ENCODE measurements at places on chromosomes 11 and 22. TPM values are rescaled to one million over a fixed set of nuclear protein-coding genes. Genes with fewer than 3 reads are reported as not detected.
A peak's percentile ranks its signal among the peaks of the same experiment; 100 is the strongest.

- H3K4me3 ChIP-seq = no peak overlapping the region
- DNase-seq = no peak
- H3K27me3 ChIP-seq = no peaks in the 10 kb centered on the region
- peaks cover 5% of the 10 kb centered on the region for H3K4me1 ChIP-seq
- H3K27ac ChIP-seq = no peak overlapping the region
Observed at GRCh38 chr22:27561286-27561904, 240.2 kb downstream of the MN1 start.

Gene SGSM1
- total RNA-seq = 11.4 TPM

- H3K4me3 ChIP-seq = no peak overlapping the region
- DNase-seq = no peak
- no peaks in the 10 kb centered on the region for H3K27me3 ChIP-seq
- peak overlapping the region; percentile 47 for H3K27ac ChIP-seq
- no peaks in the 10 kb centered on the region for H3K4me1 ChIP-seq
Observed at GRCh38 chr11:27281740-27282590, 81.0 kb downstream of the CCDC34 start.

- peaks cover 12% of the 10 kb centered on the region for H3K4me1 ChIP-seq
- no peaks in the 10 kb centered on the region for H3K27me3 ChIP-seq
- no peak overlapping the region for H3K27ac ChIP-seq
- no peaks in the 10 kb centered on the region for H3K36me3 ChIP-seq
- no peak for DNase-seq
- H3K4me3 ChIP-seq = no peak overlapping the region
Observed at GRCh38 chr11:57432714-57433163, 5.8 kb upstream of the SLC43A3 start.

GRCh38 chr11:65420979-65421793 lies 1.4 kb upstream of the NEAT1 start:
- H3K4me3 ChIP-seq = peak overlapping the region; percentile 74
- no peaks in the 10 kb centered on the region for H3K27me3 ChIP-seq
- H3K27ac ChIP-seq = peak overlapping the region; percentile 99
- peak; percentile 87 for DNase-seq
- H3K4me1 ChIP-seq = peaks cover 77% of the 10 kb centered on the region

- peaks cover 5% of the 10 kb centered on the region for H3K27me3 ChIP-seq
- H3K4me1 ChIP-seq = peaks cover 44% of the 10 kb centered on the region
- no peak overlapping the region for H3K27ac ChIP-seq
Observed at GRCh38 chr11:8230178-8230859, 33.4 kb downstream of the LMO1 start.

Gene MIAT
- 38.7 TPM for total RNA-seq

GRCh38 chr11:60634126-60634525 lies 65.3 kb upstream of the MS4A8 start:
- no peak overlapping the region for H3K27ac ChIP-seq
- DNase-seq = no peak
- no peaks in the 10 kb centered on the region for H3K36me3 ChIP-seq
- no peak overlapping the region for H3K4me3 ChIP-seq
- H3K27me3 ChIP-seq = no peaks in the 10 kb centered on the region

DNA sequence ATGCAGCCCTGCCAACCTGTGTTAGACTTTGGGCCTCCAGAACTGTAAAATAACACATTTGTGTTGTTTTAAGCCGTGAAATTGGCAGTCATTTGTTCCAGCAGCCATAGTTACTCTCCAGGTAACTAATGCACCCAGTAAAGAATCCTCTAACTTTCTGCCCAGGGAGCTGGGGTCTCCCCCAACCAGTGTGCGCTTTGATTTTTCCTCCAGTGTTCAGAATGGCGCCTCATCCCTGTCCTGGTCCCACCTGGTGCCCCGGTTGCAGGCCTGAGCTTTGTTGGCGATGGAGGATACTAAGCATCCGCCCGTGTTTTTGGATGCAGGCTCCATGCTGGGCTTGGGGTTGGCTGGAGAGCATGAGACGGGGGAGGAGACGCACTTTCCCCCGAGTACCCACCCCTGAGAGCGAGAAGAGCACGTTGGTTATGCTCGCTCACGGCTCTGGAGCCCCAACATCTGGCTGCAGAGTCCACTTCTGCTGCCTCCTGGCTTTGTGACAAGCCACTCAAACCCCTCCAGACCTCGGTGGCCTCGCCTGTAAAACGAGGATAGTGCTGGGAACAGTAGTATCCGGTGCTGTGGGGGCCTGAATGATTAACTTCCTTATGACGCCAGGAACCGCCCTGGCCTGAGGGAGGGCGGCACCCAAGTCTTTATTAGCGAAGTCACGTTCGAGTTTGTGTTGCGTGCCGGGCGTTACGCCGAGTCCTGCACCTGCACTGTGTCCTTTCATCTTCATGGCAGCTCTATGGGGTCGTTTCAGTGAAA lies 25.8 kb downstream of the MRGPRD start:
- peak; percentile 16 for DNase-seq
- no peak overlapping the region for H3K4me3 ChIP-seq
- no peak overlapping the region for H3K27ac ChIP-seq
- H3K4me1 ChIP-seq = peaks cover 20% of the 10 kb centered on the region
- no peaks in the 10 kb centered on the region for H3K36me3 ChIP-seq

GRCh38 chr11:26801601-26802000 lies 79.7 kb upstream of the SLC5A12 start:
- H3K4me1 ChIP-seq = no peaks in the 10 kb centered on the region
- H3K27ac ChIP-seq = no peak overlapping the region
- H3K27me3 ChIP-seq = no peaks in the 10 kb centered on the region
- H3K4me3 ChIP-seq = no peak overlapping the region
- no peak for DNase-seq
- no peaks in the 10 kb centered on the region for H3K36me3 ChIP-seq

Gene GPR83
- 7.1 TPM for total RNA-seq

GRCh38 chr22:31790240-31790639 lies 36.4 kb downstream of the DEPDC5 start:
- no peaks in the 10 kb centered on the region for H3K27me3 ChIP-seq
- H3K4me1 ChIP-seq = no peaks in the 10 kb centered on the region
- H3K27ac ChIP-seq = no peak overlapping the region
- H3K4me3 ChIP-seq = no peak overlapping the region
- no peak for DNase-seq

DNA sequence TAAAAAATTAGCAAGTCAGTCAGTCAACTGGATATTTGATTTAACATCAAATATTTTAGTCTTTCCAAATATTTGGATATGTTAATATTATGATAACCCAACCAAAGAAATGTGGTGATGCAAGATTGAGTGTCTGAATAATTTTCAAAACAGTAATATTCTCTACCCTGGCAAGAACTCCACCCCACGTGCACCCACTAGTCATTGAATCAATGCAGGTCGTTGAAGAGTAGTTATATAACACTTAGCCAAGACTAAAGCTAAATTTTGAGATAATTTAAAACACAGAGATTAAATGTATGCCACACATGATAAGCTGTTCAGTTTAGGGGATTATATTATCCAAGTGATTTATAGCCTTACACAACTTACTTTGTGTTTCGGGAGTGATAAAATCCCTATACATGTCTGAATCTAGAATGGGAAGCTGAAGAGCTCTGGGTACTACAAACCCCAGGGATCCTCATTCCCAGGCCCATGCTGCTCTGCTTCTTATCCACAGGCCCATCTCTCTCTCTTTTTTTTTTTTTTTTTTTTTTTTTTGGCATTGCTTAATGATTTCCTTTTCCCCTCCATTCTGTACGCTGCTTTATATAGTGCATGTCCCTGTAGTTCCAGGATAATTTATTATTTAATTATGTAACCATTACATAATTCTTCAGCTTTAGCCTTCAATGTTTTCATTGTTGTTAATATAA lies 392.9 kb downstream of the NTM start:
- no peak for DNase-seq
- peaks cover 18% of the 10 kb centered on the region for H3K4me1 ChIP-seq
- H3K27me3 ChIP-seq = no peaks in the 10 kb centered on the region
- H3K4me3 ChIP-seq = no peak overlapping the region

DNA sequence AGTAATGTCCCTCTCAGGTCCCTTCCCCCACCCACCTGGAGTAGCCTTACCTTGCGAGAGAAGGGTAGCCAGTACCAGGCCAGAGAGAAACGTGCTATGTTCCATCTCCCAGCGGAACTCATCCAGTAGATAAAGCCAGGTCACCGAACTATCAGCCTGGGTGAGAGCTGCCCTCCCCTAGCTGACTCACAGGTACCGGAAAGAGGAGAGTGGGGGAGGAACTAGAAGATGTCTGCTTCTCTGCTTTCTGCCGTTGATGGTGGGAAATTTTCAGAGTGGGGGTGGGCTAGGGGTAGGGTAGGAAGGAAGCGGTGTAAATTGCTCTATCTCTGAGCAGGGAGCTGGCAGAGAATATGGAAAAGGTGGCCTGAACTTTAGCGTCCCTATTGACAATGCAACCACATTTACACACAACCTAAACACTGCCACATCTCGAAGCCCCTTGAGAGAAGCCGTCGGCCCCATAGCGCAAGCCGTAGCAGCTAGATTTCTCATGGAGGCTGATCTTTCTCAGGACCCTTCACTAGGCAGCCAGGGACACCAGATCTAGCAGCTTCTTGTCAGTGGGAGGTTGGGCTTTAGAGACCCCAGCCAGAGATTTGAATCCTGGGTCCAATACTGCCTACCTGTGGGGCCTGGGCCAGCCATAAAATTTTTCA lies at the start of gene CD3D:
TSS of gene CD3D (minus strand) at position 203 of the 659 bp plus-strand sequence. CDS start at position 105, 98 bp downstream.
- no peak within 1 kb of the TSS for H3K4me3 ChIP-seq
- H3K36me3 ChIP-seq = no peaks in the 10 kb centered on the region
- peaks cover 23% of the 10 kb centered on the region for H3K27me3 ChIP-seq

Gene ANGPTL5
- total RNA-seq = 4.7 TPM

DNA sequence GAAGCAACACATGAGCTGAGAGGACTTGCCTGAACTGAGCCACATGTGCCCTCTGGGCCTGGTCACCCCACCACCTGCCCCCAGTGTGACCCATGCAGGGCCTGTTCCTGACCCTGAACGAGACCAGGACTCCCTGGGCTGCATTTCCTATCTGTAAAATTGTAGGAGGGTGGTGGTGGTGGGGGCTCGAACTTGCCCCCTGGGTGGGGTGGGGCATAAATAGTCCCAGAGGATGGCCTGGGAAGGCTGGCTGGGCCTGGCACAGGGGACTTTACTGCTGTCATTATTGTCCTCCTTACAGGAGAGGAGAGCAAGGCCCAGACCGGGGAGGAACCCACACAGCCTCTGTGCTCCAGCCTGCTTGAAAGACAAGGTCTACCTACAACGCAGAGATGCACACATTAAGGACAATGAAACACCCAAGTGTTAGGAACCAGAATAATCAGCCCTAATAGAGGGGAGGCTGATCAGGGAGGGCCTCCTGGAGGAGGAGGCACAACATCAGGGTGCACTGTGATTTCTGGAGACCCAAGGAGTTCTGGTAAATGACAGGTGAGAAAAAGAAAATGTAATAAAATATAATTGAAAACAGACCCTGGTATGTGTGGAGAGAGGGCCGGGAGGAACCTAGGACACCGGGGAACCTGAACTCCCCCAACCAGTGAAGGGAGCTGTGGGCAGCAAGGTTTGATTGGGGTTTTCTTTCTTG lies 2.8 kb upstream of the AIFM3 start:
- H3K4me1 ChIP-seq = peaks cover 48% of the 10 kb centered on the region
- peaks cover 3% of the 10 kb centered on the region for H3K36me3 ChIP-seq
- peak overlapping the region; percentile 16 for H3K4me3 ChIP-seq
- no peak for DNase-seq
- no peak overlapping the region for H3K27ac ChIP-seq
- H3K27me3 ChIP-seq = peaks cover 12% of the 10 kb centered on the region

DNA sequence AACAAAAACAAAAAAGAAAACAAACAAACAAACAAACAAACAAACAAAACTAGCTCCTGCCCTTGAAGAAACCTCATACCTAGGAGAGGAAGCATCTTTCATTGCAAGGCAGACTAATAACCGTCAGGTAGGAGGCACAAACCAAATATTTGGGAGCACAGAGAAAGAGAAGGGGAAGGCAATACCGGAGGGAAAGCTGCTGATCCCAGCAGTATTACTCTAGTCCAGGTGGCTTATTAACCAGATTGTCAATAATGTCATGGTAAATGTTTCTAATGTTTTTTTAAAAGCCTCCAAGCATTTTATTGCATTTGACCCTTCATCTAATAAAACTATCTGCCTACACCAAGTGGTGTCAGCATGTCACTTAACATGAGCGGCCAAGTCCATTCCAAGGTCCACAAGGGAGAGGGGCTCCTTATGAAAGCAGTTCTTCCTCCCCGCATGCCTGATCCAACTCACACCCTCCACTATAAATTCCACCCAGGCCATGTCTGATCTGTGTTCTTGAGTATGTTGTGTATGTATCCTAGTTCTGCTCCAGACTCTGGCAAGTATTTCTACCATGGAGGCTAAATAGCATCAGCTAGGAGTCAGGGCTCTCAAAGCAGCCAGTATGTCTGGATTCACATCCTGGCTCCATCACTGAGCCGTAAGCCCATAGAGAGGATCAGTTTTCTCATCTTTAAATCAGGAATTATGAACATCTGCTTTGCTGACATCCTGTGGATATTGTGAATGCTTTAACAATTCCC lies 208.1 kb upstream of the TENM4 start:
- no peak overlapping the region for H3K27ac ChIP-seq
- no peaks in the 10 kb centered on the region for H3K4me1 ChIP-seq
- H3K27me3 ChIP-seq = no peaks in the 10 kb centered on the region
- no peak overlapping the region for H3K4me3 ChIP-seq
- DNase-seq = no peak

Gene CASP5
- total RNA-seq = 0.17 TPM

Gene MFNG
- 3.6 TPM for total RNA-seq

- peaks cover 2% of the 10 kb centered on the region for H3K27me3 ChIP-seq
- H3K4me1 ChIP-seq = peaks cover 55% of the 10 kb centered on the region
- H3K4me3 ChIP-seq = no peak overlapping the region
- H3K36me3 ChIP-seq = no peaks in the 10 kb centered on the region
Observed at GRCh38 chr22:44620841-44621257, 81.2 kb upstream of the PRR5 start.

Gene OR56A1
- 0.10 TPM for total RNA-seq

Gene MB
- 0.79 TPM for total RNA-seq

GRCh38 chr22:46453006-46453828 lies 84.2 kb downstream of the CELSR1 start:
- no peak overlapping the region for H3K27ac ChIP-seq
- peaks cover 14% of the 10 kb centered on the region for H3K36me3 ChIP-seq
- no peak for DNase-seq
- H3K4me1 ChIP-seq = peaks cover 43% of the 10 kb centered on the region
- no peak overlapping the region for H3K4me3 ChIP-seq

Gene BATF2
- total RNA-seq = 0.99 TPM

Gene SYT9
- total RNA-seq = 22.5 TPM

Gene LMNTD2
- total RNA-seq = 0.79 TPM

Gene OR8G1
- total RNA-seq = not detected
